ENCODE measurements at places on chromosomes 7 and 10. TPM values are rescaled to one million over a fixed set of nuclear protein-coding genes. Genes with fewer than 3 reads are reported as not detected.

The UTF1 gene
- total RNA-seq: not detected

The NUTM2D gene
- total RNA-seq: 3.7 TPM

The HOXA4 gene
- 0.98 TPM for total RNA-seq

The SLC16A9 gene
- 3.7 TPM for total RNA-seq

The NUDT5 gene
- total RNA-seq: 30.7 TPM

The FOXP2 gene
- 29.7 TPM for total RNA-seq

The NODAL gene
- total RNA-seq: not detected

The PNLIPRP2 gene
- not detected for total RNA-seq

The MKX gene
- 2.2 TPM for total RNA-seq

The FKBP6 gene
- not detected for total RNA-seq

The PKD2L1 gene
- total RNA-seq: not detected

The NPSR1 gene
- total RNA-seq: not detected

The TMEM178B gene
- 1.2 TPM for total RNA-seq

The RAMP3 gene
- 50.1 TPM for total RNA-seq

The HGF gene
- total RNA-seq: 15.0 TPM

The AGAP9 gene
- total RNA-seq: 10.1 TPM

The PMPCB gene
- 28.7 TPM for total RNA-seq

The MARVELD1 gene
- 24.1 TPM for total RNA-seq

The PNLIPRP3 gene
- 2.2 TPM for total RNA-seq

The GRK5 gene
- 16.5 TPM for total RNA-seq

The ADRB1 gene
- total RNA-seq: not detected

The FBXO24 gene
- total RNA-seq: 0.98 TPM

The NXPH1 gene
- 0.25 TPM for total RNA-seq

The TMEM270 gene
- not detected for total RNA-seq

The OR2A12 gene
- total RNA-seq: not detected

The KDM7A gene
- 24.6 TPM for total RNA-seq

The OR2A14 gene
- not detected for total RNA-seq

The CPN1 gene
- total RNA-seq: not detected

The OGDHL gene
- 3.4 TPM for total RNA-seq

The CUBN gene
- total RNA-seq: 4.4 TPM

The SH2D4B gene
- total RNA-seq: not detected

The PON1 gene
- total RNA-seq: not detected

The AGR3 gene
- not detected for total RNA-seq

The PTPRZ1 gene
- 8.1 TPM for total RNA-seq

The GBX1 gene
- not detected for total RNA-seq

The AKR1C4 gene
- total RNA-seq: not detected

The VWA2 gene
- 2.9 TPM for total RNA-seq

The C7orf33 gene
- not detected for total RNA-seq

The HEPACAM2 gene
- not detected for total RNA-seq

The CRYGN gene
- not detected for total RNA-seq

The TMEM213 gene
- total RNA-seq: not detected

The DGKB gene
- 2.2 TPM for total RNA-seq

The FAM180A gene
- 7.1 TPM for total RNA-seq

The PIP gene
- 2.5 TPM for total RNA-seq

Measured in vagina (tissue), 2 donors.